T-cell (primary cell): ENCODE measurements at places on chromosomes 3 and 15.
A peak's percentile ranks its signal among the peaks of the same experiment; 100 is the strongest.

- DNase-seq = no peak
These were observed 120.5 kb downstream of the LRIG1 start for GRCh38 chr3:66380200-66380932.

GRCh38 chr3:30933478-30934207, 39.2 kb upstream of the GADL1 start:
- DNase-seq = no peak

DNA sequence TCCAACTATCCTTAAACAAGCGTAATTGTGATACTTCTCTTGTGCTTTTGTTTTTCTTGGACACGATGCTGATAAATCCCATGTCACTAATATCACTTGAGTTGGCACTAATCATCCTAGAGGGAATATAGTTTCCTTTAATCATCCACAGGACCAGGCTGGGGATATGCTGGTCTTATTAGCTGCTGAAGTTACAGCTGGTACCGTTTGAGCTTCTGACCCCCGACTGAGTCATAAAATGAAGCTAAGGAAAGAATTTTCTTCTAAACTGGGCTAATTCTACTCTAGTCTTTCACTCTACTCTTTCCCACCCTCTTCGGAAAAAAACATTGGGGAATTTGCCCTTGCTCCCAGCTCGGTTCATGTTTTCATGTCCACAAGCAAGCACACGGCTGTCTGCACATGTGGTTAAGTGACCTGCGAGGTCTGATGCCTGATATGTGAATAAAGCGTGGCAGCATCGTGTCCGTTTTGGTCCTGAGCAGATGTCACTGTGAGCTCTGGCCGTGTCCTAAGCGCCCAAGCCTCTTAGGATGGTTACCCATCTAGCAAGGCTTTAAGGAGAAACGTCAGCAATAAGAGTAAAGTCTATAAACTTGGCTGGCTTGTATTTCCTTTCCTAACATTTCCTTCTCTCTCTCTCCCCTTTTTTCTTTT, 223.7 kb downstream of the ITPR1 start:
- DNase-seq = no peak

DNA sequence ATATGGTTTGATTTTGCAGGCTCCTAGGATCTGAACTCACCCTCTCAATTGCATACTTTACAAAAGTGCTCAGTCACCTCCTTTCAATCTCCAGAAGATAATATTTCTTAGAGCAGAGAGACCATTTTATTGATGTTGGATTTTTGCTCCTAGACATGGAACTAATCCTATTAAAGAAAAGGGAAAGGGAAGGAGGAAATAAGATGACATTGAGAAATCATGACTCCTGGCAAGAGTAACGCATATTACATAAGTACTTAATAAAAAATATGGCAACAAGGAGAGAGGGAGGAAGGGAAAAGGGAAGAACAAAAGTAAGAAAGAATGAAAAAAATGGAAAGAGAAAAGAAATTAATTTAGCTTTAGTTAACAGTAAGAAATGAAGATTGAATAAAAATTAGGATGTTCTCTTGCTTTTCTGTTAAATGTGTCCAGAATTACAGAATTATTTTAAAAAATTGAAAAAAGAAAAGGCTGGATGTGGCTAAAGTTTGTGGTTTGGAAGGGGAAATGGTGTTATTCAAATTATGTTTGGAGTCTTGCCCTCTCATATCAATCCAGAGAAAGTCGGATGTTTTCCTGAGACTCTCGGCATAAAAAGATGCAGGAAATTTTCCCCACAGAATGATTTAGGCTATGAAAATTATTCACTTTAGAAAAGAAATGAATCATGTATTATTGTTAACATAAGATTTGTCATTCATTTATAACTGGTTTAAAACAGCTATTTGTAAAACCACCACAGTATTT, 474.0 kb downstream of the FGF12 start:
- DNase-seq = no peak

- peak; percentile 23 for DNase-seq
These were observed 2.7 kb upstream of the LSMEM2 start for GRCh38 chr3:50275996-50276761.

DNA sequence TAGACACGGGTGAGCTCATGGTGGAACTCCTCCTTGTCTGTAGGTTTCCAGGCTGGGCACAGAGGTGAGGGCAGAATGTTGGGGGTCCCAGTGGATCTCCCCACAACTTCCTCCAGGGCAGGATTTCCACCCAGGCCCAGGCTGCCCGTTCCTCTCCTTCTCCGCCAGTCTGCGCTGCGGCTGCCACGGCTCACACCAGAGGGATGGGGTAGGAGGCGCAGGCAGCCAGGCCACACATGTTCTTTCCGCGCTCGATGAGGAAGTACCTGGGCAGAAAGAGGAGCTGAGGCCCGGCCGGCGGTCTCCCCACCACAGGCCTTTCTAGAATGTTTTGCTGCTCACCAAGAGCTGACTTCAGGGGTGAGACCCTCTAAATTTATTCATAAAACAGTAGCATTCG, 22.9 kb downstream of the CTSH start:
- DNase-seq = no peak

DNA sequence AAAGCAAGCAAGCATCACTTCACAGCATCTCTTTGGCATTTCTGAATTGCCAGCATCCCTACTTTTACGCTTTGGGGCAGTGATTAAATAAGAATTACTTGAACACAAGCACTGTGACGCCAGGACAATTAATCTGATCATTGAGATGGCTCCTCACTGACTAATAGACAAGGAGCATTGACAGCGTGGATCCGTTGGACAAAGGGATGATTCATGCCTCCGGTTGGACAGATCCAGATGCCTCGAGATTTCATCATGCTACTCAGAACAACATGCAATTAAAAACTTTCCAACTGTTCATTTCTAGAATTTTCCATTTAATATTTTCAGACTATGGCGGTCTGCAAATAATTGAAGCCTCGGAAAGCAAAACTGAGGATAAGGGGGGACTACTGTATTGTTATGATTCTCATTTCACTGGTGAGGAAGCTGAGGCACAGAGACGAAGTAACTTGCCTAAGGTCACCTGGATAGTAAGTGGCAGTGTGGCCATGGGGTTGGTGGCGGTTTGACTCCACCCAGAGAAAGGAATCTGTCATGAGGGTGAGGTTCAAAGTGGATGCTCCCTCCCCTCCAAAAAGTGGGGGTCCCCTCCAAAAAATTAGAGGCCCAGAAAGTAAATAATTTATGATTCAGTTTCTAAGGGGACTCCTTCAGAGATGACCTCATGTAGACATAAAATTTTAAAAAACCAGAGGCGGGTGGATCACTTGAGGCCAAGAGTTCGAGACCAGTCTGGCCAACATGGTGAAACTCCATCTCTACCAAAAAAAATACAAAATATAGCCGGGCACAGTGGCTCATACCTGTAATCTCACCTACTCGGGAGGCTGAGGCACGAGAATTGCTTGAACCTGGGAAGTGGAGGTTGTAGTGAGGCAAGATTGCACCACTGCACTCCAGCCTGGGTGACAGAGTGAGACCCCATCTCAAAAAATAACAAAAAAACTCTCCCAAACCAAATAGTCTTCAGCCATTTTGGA, 12.3 kb upstream of the PGPEP1L start:
- DNase-seq = no peak

- no peak for DNase-seq
These were observed 301.8 kb upstream of the SEMA6D start for GRCh38 chr15:47415539-47415971.

DNA sequence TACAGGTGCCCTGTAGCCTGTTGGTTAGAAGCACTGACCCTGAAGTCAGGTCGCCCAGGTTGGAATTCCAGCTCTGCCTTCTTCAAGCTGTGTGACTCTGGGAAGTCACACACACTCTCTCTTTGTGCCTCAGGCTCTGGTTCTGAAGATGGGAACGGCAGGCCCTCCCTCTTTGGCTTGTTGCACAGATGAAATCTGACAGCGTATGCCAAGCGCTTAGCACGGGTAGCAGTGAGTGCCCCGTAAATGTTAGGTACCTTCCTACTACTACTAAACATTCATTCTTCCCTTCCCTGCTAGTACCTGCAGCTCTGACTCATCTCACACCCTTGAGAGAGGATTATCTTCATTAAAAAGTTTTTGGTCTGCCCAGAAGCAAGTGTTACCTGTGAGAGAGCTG, 139.0 kb downstream of the PGPEP1L start:
- DNase-seq = no peak

DNA sequence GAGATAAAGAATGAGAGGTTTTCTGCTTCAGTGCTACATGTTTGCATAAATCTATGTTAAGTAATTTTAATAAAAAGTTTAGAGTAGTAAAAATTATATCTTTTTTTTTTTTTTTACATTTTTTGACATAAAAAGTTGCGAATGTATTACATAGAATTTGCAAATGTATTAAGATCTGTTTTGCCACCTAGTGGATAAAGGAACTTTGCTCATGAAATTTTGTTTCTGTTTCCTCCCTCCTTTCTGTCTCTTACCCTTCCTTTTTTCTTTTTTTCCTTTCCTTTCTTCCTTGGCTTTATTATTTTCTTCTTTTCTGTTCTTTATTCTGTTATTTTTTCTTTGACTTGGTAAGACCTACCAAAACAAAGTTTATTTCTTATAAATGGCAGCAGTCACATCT, 58.5 kb upstream of the UTS2B start:
- DNase-seq = no peak

GRCh38 chr3:10365791-10366190, 44.9 kb upstream of the SEC13 start:
- no peak for DNase-seq

DNA sequence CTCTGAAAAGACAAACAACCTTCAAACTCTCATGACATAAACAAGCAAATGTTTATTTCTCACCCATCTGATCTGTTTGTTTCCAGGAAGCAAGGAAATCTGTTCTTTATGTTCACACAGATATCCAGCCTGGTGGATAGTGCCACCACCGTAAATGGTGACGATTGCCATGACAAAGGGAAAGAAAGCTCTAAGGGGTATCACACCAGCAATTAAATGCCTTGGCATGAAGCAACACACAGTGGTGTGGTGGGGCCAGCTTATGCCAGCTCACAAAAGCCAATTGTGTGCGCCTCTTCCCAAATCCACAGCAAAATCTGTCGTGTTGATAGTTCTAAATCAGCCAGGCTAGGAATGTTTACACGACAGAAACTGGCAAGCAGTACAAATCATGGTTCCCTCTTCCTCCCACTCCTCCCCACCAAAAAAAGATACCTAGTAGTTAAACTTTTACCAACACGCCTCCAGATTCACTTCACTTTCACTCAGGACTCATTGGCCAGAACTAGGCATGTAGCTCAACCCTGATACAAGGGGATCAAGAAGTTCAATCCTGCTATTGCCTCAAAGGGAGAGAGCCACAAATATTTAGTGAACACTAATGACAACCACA, 189.2 kb upstream of the SLCO3A1 start:
- no peak for DNase-seq

DNA sequence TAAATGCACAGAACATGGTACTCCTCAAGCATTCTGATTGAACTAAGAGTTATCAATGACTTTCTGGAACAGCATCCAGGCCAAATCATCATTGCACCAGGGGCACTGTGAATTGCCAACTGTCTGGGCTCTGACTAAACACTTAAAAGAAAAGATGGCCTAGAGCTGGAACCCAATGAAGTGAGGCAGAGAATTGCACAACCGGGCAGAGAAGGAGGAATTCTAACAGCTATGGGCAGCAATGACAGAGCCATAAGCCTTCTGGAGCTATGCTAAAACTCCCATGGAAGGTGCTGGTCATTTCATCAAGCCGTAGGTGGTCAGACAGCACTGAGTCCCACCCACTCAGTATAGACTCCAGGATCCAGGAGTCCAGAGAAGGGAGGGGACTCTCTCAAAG, 48.1 kb upstream of the OXTR start:
- no peak for DNase-seq

DNA sequence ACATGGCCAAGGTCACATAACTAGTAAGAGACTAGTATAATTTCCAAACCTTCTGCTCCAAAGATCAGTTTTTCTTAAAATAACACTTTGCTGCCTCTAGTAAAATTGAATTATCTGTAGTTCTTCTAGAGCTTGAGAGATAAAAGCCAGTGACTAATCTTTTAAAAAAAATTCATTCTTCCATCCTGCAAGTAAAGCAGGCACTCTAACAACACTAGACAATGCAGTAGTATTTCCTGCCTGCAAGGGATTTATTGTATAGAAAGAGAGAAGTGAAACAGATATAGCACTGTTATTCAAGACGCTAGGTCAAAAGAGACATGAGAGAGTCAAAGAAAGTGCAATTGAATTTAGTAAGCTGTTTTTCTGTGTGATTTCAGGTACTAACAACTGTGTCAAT, 159.5 kb upstream of the TBC1D5 start:
- no peak for DNase-seq

DNA sequence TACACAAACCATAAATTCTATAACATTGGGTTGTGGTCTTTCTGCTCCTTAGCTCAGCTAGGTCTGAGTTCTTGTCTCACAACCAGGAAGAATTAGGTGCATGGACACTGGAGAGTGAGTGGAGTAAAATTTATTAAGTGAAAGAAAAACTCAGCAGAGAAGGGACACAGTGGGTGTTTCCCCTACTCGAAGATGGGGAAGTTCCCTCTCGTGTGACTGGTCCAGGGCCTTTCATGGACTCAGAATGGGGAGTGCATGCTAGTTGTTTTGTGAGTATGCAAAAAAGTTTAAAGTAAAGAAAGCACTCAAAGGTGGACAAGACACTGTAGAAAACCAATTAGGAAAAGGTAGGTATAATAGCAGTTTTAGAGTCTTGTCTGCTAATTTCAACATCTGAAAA, 215.5 kb upstream of the RORA start:
- no peak for DNase-seq

- no peak for DNase-seq
These were observed 26.5 kb downstream of the AKAP13 start for GRCh38 chr15:85406916-85407315.

DNA sequence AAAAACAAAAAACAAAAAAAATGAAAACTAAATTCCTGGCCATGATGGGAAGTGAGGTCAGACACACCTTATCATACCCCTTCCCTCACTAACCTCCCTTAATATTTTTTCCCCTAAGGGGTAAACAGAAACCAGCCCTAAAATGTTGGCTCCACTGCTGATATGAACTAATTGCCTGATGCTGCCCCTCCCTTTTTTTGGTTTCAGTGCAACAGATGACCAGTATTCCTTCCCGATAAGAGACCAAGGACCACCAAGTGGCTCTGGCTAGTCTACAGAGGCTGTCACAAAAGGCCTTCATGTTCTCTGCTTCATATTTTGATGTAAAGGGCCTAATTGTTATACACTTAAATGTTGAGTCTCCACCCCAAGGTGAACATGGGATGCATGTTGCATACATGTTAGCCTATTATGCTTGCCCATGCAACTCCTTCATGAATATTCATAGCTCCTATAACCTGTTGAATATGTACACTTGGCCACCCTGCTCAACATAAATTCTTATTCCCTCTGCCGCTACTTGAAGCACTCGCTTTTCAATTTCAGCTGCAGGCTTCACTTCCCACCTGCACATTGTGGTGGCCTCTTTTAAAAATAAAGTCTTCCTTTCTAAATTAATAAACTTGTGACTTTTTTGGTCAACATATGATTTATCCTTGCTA, 12.3 kb upstream of the STAC start:
- no peak for DNase-seq
